GM12865 (cell line): ENCODE measurements at places on chromosomes 1 and 21.

GRCh38 chr1:15676688-15677661, 7.1 kb upstream of the PLEKHM2 start:
- no peak for DNase-seq

DNA sequence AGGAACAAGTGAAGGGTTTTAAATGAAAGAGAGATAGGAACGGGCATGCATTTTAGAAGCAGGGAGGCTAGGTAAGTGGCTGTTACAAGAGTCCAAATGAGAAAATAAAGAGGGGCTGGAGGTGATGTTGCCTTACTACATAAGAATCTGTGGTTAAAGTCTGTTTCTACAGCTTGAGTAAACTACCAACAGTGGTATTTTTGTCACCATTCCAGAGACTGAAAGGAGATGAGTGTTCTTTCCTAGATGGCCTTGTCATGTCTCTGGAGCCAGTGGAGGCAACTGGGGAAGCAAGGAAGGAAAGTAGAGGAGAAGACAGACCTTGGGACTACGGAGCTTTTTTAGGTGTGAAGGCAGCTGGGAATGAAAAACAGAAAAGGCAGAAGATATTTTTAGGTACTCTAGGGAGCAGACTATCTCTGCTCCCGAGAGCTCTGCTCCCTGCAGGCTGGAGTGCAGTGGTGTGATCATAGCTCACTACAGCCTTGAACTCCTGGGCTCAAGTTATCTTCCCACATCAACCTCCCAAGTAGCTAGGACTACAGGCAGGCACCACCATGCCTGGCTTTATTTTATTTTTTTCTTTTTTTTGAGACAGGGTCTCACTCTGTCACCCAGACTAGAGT, 12.2 kb downstream of the HDAC1 start:
- DNase-seq = no peak

DNA sequence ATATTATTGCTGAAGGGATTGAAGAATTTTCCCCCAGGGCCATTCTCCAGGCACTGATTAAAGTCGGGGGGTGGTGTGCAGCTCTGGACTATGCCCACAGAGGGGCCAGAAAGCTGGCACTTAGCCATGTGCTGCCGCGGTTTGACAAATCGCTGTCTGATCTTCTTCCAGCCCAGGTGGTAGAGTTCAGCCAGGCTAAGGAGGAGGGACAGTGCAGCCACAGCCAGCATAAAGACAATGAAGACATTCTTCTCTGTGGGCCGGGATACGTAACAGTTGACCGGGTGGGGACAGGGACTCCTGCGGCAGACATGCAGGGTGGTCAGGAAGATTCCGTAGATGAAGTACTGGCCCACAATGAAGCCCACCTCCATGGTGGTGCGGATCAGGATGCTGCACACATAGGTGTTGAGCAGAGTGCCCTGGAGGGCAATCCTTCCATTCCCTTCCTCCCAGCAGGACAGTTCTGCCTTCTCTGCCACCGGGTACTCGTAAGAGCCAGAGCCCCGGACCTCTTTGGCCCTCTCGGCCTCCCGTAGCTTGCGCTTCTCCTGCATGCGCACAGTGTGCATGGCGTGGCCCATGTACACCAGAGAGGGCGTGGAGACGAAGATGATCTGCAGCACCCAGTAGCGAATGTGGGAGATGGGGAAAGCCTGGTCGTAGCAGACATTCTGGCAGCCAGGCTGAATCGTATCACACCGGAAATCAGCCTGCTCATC, 1.9 kb downstream of the GJA5 start:
- DNase-seq = no peak

GRCh38 chr1:83917959-83918358, 81.0 kb downstream of the TTLL7 start:
- DNase-seq = no peak

DNA sequence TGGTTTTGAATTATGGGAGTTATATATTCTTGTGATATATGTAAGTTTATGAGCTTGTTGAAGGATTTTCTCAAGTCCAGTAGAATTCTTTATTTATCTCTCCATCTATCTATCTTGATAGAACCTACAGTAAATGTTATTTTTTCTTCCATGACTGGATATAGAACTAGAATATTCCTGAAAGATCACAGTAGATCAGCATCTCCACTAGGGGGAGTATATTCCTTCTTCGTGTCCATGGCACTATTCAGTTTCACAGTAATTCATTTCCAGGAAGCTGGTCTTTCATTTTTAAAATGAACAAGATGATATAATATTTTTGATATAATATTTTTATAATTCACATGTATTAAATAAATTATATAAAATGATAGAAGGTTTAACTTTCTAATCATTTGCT, 18.8 kb downstream of the TMPRSS15 start:
- peak; percentile 3 for DNase-seq

- no peak for DNase-seq
Measured at GRCh38 chr1:69787151-69787550, 219.4 kb downstream of the LRRC7 start.

GRCh38 chr1:206506405-206507283, 687 bp upstream of the RASSF5 start:
- DNase-seq = peak; percentile 46

DNA sequence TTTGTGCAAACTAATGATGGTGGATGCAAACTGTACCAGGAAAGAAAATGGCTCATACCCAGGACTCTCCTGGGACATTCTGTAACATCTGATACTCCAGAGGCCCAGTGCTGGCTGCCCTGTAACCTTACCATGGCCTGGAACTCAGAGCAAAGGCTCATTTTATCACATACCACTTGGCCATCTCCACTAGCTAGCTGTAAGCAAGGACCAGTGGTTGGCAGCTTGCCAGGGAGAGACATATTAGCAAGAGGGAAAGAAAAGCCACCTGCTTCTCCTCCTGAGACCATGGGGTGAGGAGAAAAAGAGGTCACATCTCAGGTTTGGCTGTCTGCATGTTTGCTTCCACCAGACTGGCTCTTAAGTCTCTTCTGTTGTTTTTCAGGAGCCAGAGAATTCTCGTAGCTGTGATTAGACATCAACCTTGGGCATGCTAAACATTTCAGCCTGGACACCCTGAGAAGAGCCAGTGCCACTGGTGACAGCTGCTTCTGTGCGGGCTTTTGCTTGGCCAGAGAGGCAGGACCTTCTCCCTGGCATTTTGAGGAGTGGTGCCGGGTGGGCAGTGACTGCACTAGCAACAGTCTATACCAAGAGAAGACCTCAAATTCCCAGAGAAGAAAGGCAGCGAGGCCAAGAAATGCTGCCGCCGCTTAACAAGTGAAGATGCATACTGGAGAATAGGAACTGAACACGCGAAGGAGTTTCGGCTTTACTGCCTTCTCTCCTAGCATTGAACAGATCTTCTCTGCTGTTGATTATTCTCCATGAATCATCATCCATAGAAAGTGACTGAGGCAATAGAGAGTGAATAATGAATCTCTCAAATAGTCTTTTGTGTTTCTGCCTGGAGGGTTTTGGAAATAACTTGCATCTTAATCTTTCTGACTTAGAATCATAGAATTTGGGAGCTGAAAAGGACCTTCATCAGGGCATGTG, 6.7 kb upstream of the INKA2 start:
- no peak for DNase-seq

DNA sequence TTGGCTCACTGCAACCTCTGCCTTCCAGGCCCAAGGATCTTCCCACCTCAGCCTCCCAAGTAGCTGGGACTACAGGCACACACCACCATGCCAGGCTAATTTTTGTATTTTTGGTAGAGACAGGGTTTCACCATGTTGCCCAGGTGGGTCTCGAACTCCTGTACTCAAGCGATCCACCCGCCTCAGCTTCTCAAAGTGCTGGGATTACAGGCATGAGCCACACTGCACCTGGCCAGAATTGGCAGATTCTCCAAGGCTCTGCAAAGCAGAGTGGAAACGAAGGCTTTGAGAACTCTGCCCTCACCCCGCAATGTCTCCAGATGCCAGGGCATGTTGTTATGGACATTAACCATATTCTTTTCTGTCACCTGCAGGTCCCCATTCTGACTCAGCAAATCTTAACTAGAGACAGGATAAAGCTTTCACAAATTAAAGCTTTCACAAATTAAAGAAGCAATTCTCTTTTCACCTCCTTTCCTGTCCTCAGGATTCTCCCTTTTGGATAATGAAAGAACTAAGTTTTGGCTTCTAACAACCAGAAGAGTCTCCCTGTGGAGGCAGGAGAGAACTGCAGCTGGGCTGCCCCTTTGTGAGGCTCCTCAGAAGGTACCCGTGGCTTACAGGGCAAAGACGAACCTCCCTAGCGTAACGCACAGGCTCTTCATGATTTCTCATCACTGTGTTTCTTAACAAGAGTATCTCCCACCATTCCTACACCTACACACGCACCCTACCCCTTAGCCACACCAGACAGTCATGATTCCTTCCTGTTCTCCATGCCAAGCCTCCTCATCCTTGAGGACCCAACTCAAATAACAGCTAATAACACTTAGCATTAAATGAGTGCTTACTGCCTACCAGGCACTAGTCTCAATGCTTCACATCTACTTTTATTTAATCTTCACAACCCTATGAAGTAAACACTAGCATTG, 29.8 kb downstream of the GPA33 start:
- no peak for DNase-seq

- peak; percentile 31 for DNase-seq
Measured at GRCh38 chr1:209611771-209612570, 28.5 kb downstream of the CAMK1G start.

DNA sequence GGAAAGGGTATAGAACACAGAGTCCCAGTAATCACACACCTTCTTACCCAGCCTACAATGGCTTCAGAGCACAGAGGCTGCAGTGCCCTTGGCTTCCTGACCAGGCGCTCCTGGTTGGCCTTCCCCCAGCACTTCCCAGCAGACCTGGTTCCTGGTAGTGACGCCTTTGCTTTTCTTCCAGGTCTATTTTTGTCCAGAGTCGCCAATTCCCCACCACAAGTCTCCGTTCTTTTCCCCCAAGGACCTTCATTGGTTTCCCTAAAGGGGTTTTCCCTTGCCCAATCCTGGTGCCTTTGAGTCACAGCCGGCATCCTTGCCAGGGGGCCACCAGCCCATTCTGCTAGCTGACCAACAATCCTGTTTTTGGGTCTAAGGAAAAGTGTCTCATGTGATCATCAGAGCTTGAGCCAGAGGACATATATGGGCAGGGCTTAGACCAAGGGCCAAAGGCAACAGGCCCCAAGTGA, 84.8 kb downstream of the KCNJ15 start:
- no peak for DNase-seq

- DNase-seq = no peak
Measured at GRCh38 chr21:31629972-31630711, 29.4 kb upstream of the SOD1 start.

DNA sequence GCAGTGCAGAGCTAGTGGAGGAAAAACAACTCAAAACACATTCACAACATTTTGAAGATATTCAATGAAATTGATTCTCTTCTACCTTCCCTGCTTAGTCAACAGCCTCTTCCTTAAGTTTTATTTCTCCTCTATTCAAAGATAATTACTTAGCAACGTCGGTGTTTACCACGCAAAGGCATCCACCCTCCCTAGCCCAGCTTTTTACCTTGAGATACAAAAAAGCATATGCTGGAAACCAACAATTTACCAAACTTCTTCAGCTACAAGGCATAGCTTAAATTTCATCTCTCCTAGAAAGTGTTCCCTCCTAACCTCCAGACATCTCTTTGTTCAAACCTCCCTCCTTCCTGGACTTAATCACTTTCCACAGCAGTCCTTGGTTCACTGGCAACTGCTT, 102.8 kb upstream of the SOD1 start:
- no peak for DNase-seq

- no peak for DNase-seq
Measured at GRCh38 chr1:204001166-204001901, 71.6 kb upstream of the SOX13 start.

DNA sequence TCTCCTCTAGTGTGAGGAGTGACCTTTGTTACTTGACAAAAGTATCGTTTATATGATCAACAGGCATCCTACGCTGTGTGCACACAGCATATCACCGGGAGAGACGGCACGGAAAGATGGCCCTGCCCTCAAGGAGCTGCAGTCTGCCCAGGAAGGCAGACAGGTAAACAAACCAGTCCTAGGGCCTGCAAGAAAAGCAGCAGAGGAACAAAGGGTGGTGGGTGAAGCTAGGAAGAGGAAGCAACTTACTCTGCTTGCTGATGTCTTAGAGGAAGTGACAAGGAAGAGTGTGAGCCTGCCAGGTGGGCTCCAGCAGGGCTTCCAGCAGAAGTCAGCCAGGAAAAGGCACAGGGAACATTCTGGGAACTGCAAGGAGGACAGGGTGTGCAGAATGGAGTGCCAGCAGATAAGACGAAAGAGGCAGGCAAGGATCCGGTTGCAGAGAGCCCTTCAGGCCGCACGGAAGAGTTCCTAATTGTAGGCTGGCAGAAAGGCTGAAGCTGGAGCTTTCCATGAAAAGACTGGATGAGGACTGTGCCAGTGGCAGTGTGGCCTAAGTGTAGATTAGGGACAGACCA, 106.7 kb downstream of the SLC45A1 start:
- peak; percentile 72 for DNase-seq

DNA sequence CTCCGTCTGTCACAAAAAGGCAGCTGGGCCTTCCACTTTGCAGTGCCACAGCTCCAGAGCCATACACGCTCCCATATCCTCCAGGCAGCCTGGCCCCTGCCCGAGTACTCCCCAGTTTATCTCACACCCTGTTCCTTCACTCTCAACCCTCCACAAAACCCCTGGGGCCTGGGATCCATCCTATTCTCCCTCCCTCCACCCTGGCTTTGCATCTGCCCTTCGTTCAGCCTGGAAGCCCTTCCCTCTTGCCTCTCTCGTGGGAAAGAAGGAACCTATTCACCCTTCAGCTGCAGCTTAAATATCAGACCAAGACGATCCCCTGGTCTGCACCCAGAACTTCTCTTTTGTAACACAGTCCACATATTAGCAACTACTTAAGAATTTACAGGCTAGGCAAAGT, 56.7 kb downstream of the CAMK2N1 start:
- DNase-seq = no peak

DNA sequence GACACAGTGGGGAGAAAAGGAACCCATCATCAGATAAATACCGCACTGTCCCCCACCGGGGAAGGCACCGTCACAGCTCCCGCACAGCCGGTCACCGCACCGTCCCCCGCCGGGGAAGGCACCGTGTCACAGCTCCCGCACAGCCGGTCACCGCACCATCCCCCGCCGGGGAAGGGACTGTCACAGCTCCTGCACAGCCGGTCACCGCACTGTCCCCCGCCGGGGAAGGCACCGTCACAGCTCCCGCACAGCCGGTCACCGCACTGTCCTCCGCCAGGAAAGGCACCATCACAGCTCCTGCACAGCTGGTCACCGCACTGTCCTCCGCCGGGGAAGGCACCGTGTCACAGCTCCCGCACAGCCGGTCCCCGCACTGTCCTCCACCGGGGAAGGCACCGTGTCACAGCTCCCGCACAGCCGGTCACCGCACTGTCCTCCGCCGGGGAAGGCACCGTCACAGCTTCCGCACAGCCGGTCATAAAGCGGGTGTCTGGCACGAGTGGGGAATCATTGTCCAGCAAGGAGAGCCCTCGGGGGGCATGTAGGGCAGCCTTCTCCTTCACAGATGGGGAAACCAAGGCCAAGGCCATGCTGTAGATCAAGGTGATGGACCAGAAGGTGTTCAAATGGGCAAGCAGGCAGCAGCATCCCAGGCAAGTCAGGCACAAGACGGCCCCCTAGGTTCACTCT, 280.1 kb downstream of the NPHP4 start:
- no peak for DNase-seq

GRCh38 chr1:12032161-12032621, 12.9 kb downstream of the MIIP start:
- no peak for DNase-seq

- DNase-seq = no peak
Measured at GRCh38 chr1:1432951-1433803, 2.3 kb upstream of the VWA1 start.

- DNase-seq = peak; percentile 43
Measured at GRCh38 chr1:78620666-78621065, 418 bp downstream of the IFI44L start.

- no peak for DNase-seq
Measured at GRCh38 chr1:200369131-200369530, 40.7 kb downstream of the ZNF281 start.
